ENCODE measurements at places on chromosomes 12 and 14. TPM values are rescaled to one million over a fixed set of nuclear protein-coding genes. Genes with fewer than 3 reads are reported as not detected.

Gene PLXNC1
- total RNA-seq = 0.09 TPM

Gene DLGAP5
- 7.6 TPM for total RNA-seq

Gene ABCD2
- total RNA-seq = not detected

Gene PLEKHG7
- total RNA-seq = not detected

Gene NPFF
- total RNA-seq = not detected

Gene AQP2
- not detected for total RNA-seq

Gene PRB2
- total RNA-seq = not detected

Gene SYNJ2BP
- 23.3 TPM for total RNA-seq

Gene SERPINA10
- not detected for total RNA-seq

Gene CACNA1C
- 0.33 TPM for total RNA-seq

Gene LIN7A
- 0.22 TPM for total RNA-seq

Gene NTF3
- total RNA-seq = 0.09 TPM

Gene POU6F1
- 2.2 TPM for total RNA-seq

Gene KRT86
- not detected for total RNA-seq

Gene DUSP16
- 5.7 TPM for total RNA-seq

Gene TTC6
- total RNA-seq = not detected

Gene DDX54
- total RNA-seq = 38.3 TPM

Gene GZMB
- total RNA-seq = not detected

Gene BICDL1
- total RNA-seq = under 0.01 TPM

Gene WDHD1
- 3.5 TPM for total RNA-seq

Gene DPPA3
- total RNA-seq = not detected

Gene IKBIP
- total RNA-seq = 26.6 TPM

Gene NEUROD4
- total RNA-seq = not detected

Gene EMP1
- total RNA-seq = 125 TPM

Gene NYNRIN
- total RNA-seq = 3.9 TPM

Gene POTEG
- not detected for total RNA-seq

Gene MYF6
- not detected for total RNA-seq

Gene NTS
- 0.34 TPM for total RNA-seq

Gene CLEC14A
- 83.6 TPM for total RNA-seq

Gene FSCB
- not detected for total RNA-seq

Gene SMIM41
- not detected for total RNA-seq

Gene TPPP2
- not detected for total RNA-seq

Gene LMNTD1
- not detected for total RNA-seq

Gene CYP46A1
- 0.26 TPM for total RNA-seq

Gene ARHGAP9
- total RNA-seq = not detected

Gene DHRS7
- total RNA-seq = 100 TPM

Gene MYL2
- 0.33 TPM for total RNA-seq

Gene PRICKLE1
- 7.6 TPM for total RNA-seq

Gene CLEC6A
- total RNA-seq = not detected

Gene IQSEC3
- total RNA-seq = under 0.01 TPM

Gene ACSM4
- total RNA-seq = not detected

Gene APOF
- not detected for total RNA-seq

Gene LYSET
- 12.1 TPM for total RNA-seq

Gene KCNC2
- not detected for total RNA-seq

Gene MFAP5
- 0.33 TPM for total RNA-seq

Gene AMIGO2
- 1.3 TPM for total RNA-seq

Gene CISTR
- total RNA-seq = not detected

Gene E2F7
- total RNA-seq = 2.4 TPM

Gene HOXC9
- total RNA-seq = not detected

Gene NFATC4
- total RNA-seq = 0.34 TPM

Gene TMEM253
- total RNA-seq = 0.11 TPM

Gene GCH1
- 10.1 TPM for total RNA-seq

Gene LDHB
- total RNA-seq = 166 TPM
